ENCODE measurements at places on chromosomes 13 and 19.
A peak's percentile ranks its signal among the peaks of the same experiment; 100 is the strongest.

DNA sequence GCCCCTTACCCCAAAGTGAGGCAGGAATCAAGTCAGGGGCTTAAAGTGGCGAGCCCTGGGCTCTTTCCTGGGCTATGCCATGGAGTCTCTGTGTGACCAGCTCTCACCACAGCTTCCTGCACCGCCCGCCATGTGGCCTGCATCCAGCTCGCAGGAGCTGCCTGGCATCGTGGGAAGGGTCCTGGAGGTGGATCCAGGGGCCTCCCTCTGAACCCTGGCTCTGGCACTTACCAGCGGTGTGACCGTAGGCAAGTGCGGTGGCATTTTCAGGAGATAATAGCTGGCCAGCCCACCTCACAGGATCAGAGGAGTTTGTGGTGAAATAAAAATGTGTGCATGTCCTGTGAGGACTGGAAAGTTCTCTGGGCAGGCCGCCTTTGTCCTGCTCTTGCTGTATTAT is 26.0 kb downstream of the DHRS12 start:
- DNase-seq: no peak

DNA sequence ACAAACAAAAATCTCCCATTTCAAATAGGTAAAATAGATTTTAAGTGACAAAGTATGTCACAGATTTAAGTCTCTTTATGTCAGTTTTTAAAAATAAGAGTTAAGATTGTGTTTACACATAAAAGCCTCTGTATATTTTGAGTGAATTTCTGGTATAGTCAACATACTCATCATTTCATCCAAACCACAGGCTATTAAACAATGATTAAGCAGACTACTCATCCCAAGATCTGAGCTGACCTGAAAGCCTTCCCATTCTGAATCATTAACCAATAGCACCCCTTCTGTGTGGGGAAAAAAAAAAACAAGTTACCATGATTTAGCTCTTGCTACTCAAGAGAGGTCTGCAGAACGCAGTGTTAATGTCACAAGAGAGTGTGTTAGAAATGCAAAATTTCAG is 284.4 kb upstream of the NBEA start:
- no peak for DNase-seq

GRCh38 chr19:48779636-48780035 is 24.3 kb downstream of the FGF21 start:
- no peak for DNase-seq

GRCh38 chr13:66483712-66484111 is 746.4 kb downstream of the PCDH9 start:
- no peak for DNase-seq

GRCh38 chr19:56839652-56840450 is 675 bp downstream of the PEG3 start:
- peak; percentile 79 for DNase-seq

DNA sequence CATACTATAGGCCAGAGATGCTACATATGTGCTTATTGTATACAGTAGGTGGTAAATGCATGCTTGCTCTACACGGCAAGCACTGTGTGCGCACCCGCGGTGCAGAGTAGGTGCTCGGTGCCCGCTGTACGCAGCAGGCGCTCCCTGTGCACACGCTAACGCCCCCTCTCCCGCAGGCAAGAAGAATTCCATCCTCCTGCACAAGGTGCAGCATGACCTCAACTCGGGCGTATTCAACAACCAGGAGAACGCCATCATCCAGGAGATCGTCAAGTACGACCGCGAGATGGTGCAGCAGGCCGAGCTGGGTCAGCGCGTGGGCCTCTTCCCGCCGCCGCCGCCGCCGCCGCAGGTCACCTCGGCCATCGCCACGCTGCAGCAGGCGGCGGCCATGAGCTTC is 17.7 kb downstream of the POLRMT start:
- DNase-seq: no peak

GRCh38 chr13:111319998-111320911 is at the start of gene TEX29:
TEX29 (plus strand) TSS chr13:111320642; CDS start chr13:111320891, 249 bp downstream.
- no peak for DNase-seq

- no peak for DNase-seq
These were observed 64.1 kb upstream of the OXGR1 start for GRCh38 chr13:97058391-97058790.

GRCh38 chr19:33377586-33378475 is 4.3 kb downstream of the CEBPG start:
- no peak for DNase-seq

GRCh38 chr13:95743192-95743591 is 66.3 kb downstream of the DNAJC3 start:
- no peak for DNase-seq

DNA sequence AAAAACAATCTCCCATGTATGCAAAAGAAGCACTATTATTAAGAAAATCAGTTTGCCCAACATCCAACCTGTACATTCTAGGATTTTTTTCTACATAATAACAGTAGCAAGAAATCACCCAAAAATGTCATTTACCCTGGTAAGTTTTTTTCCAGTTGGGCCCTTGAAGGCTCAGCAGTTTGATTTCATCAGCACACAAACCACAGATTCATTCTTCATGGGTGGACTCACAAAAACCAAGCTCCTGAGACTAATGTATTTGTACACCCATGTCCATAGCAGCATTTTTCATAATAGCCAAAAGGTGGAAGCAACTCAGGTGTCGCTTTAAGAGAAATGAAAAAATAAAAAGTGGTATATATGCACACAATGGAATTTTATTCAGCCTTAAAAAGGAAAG is 210.1 kb downstream of the TBC1D4 start:
- DNase-seq: no peak

DNA sequence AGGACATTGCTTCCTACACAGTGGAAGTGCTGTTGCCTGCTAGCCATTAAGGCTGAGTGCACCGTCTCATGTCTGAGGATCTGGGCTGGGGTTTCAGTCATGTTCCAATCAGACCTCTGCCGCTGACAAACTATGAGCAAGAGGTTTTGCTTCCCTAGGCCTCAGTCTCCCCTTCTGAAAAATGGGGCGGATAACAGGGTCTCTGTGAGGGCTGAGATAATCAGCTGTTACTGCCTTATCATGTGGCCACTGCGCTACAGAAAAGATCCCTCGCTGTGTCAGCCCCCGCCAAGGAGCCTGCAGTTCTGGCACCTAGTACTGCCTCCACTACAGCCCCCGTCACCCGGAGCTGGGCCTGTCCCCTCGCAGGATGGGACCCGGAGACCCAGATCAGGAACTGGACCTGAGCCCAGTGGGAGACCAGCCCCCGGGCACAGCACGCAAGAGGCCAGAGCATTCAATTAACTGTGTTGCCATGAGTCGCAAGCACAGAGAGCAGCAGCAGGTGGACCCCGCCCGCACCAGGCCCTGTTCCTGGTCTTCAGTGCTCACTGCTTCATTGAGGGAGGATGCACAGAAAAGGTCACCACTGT is 3.0 kb upstream of the PNKP start:
- DNase-seq: peak; percentile 55

DNA sequence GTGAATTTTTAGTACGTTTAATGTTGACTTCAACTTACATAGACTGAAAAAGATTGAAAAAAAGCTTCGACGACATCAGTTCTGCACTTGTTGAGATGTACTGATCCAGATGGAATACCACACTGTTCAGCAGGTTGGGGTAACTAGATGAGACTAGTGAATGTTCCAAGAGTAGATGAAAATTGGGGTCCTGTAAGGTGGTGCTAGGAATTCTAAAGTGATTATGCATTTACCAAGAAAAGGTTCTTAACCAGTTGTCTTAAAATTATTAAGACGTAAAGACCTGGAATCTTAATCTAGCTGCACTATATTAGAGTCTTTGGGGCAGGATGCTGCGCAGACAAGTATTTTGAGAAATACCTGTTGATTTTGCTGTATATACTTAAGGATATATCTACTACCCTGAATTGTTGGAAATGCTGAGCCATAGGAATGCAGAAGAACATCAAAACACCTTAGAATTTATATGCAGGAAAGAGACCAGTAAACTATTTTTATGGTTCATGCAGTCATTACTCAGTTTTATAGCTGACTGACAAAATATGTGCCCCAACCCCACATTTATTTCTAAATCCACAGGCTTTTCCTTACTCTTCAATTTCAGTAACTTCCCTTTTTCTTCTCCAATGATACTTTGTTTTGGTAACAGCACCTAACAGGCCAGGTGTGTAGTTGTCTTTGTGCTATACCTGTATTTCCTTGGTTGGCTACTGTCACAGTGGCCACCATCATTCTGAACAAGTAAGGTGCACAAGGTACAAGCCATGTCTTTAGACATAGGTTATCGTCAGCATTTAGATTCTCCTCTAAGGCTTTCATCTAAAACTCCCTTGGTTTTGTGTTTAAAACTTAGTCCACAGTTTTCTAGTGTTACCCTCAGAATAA is 8.6 kb downstream of the MIR17HG start:
- DNase-seq: no peak

DNA sequence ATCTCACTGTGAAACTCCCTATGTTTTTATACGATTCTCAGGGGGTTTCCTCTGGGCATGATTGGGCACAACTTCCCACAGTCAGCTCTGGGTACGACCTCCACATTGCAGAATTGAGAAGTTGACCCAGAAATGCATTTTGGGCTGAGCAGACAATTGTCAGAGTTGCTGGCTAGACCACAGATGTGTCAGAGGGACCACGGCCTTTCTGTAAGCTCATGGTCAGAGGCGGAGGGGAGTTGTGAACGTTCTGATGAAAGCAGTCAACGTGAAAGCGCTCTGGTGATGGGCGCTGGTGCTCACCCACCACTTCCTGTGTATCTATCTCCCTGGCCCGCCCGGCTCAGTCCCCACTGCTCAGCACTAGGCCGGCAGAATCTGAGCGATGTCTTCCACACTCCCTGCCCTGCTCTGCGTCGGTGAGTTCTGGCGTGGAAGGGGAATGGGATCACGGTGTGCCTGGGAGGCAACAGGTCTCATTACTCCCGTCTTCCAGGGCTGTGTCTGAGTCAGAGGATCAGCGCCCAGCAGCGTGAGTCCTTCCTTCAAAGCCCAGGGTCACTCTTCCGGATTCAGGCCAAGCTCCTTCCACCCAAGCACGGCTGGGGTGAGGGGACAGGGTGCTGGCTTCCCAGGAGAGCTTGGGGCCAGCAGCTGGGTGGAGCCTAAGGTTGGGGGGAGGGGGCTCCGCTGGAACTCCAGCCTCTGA is at the start of gene NCR1:
TSS of gene NCR1 (plus strand) at position 346 of the 709 bp plus-strand sequence. CDS start at position 386, 40 bp downstream.
- no peak for DNase-seq

GRCh38 chr19:46637224-46637623 is 1.2 kb upstream of the GNG8 start:
- DNase-seq: no peak

- DNase-seq: no peak
These were observed 1.2 kb downstream of the SPART start for GRCh38 chr13:36344886-36345437.

GRCh38 chr19:4303819-4304537 is 420 bp upstream of the FSD1 start:
- DNase-seq: no peak

GRCh38 chr13:110349239-110349638 is 42.2 kb downstream of the COL4A2 start:
- DNase-seq: no peak

DNA sequence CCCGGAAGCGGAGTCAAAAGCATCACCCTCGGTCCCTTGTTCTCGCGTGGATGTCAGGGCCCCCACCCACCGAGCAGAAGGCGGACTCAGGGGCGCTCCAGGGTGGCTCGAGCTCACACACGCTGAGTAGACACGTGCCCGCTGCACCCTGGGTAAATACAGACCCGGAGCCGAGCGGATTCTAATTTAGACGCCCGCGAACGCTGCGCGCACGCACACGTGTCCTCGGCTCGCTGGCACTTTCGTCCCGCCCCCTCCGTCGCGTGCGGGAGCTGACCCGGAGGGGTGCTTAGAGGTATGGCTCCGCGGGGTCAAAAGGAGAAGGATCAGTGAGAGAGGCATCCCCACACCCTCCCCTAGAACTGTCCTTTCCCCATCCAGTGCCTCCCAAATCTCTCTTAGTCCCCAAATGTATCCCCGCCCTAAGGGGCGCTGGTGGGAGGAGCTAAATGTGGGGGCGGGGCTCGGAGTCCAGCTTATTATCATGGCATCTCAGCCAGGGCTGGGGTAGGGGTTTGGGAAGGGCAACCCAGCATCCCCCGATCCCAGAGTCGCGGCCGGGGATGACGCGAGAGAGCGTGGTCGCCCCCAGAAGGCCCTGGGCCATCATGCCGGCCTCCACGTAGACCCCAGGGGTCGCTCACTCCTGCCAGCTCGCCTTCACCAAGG is 451 bp upstream of the ICAM5 start:
- peak; percentile 84 for DNase-seq

DNA sequence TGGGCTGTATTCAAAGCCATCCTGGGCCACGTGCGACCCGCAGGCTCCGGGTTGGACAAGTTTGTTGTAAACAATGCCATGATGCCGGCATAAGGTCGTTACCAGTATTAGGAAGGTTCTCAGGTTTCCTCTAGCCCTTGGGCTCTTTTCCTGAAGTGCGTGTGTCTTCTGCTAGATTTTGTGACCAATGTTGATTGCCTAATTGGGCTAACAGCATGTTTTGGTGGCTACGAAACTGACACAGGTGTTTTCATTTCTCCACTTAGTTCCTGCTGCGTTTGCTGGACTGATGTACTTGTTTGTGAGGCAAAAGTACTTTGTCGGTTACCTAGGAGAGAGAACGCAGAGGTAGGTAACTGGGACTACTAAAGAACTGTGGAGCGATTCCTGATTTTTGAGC is 20.3 kb downstream of the ALOX5AP start:
- DNase-seq: no peak

DNA sequence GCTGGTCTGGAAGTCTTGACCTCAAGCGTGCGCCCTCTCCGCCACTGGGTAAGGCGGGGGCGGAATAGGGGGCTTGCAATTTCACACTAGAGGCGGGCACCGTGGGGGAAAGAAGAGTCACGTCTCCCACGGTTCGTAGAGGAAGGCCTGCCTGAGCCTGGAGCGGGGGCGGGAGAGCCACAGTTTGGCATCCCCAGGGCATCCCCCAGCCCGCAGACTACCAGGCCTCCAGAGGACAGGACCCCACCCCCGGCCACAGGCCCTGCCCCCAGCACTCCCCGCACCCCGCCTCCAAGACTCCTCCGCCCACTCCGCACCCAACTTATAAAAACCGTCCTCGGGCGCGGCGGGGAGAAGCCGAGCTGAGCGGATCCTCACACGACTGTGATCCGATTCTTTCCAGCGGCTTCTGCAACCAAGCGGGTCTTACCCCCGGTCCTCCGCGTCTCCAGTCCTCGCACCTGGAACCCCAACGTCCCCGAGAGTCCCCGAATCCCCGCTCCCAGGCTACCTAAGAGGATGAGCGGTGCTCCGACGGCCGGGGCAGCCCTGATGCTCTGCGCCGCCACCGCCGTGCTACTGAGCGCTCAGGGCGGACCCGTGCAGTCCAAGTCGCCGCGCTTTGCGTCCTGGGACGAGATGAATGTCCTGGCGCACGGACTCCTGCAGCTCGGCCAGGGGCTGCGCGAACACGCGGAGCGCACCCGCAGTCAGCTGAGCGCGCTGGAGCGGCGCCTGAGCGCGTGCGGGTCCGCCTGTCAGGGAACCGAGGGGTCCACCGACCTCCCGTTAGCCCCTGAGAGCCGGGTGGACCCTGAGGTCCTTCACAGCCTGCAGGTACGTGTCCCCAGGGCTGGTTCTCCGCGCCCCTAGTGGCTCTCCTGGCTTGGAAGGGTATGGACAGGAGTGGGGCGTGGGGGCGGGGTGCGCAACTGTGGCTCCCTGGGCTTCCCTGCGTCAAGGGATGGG is at the start of gene ANGPTL4:
TSS of gene ANGPTL4 (plus strand) at position 353 of the 969 bp plus-strand sequence. CDS start at position 520, 167 bp downstream.
- DNase-seq: peak; percentile 63

GRCh38 chr19:11460207-11460606 is 20.6 kb downstream of the ELAVL3 start:
- no peak for DNase-seq

- no peak for DNase-seq
These were observed 5.9 kb upstream of the HOMER3 start for GRCh38 chr19:18946918-18947317.

GRCh38 chr19:39131255-39131755 is 5.7 kb downstream of the PAK4 start:
- no peak for DNase-seq

Data from liver (tissue), 10 donors.